ENCODE measurements at places on chromosomes 6 and 20.

DNA sequence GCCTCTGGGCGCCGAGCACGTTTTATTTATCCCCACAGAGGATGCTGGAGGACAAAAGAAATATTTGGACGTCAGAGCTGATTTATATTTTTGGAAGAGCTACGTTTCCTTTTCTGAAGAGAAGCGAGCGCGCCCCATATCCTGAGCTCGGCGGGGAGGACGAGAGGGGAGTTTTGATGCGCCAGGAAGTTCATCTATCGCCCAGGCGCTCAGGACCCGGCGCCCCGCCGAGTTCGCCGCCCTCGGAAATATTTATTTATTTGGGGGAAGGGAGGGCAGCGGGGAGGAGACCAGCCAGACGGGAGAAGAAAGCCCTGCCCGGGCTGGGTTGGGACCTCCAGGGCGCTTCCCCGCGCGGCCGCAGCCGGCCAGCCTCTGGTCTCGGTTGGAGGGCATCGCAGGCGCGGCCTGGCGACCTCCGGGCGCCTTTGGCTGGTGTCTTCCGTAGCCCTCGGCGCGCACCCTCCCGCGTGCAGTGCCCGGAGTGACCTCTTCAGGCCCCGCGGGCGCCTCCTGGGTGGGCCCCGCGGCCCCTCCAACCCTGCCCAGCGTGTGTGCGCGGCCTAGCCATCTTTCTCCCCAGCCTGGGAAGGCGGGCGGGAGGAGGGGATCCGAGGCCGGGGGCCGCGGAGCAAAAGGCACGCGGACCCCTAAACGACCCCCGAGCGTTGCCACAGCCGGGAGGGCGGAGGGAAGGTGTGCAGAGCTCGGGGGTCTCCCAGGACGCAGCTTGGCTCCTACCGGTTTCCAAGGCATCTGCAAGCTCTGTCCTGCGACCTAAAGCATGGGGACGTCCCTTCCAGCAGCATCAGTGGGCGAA, 5.4 kb upstream of the FOXF2 start:
- DNase-seq: no peak

- DNase-seq: peak; percentile 26
These were observed 891 bp upstream of the POU3F2 start for GRCh38 chr6:98833307-98834059.

DNA sequence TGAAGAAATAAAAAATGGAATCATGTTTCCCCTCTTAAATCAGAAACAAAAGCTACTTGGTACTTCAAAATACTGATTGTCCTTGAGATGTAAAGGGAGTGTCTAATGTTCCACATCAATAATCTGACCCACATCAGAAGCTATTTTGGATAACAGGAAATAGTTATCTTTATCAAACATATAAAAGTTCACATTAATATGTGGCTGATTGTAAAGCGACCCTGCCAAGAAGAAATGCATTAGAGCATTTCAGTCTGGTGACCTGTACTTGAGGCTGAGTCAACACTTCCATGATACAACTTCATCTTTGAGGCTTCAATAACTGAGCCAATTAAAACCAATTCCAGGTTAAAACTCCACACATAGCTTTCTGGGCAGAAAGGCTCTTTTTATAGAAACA, 31.8 kb downstream of the SYNE1 start:
- peak; percentile 47 for DNase-seq

DNA sequence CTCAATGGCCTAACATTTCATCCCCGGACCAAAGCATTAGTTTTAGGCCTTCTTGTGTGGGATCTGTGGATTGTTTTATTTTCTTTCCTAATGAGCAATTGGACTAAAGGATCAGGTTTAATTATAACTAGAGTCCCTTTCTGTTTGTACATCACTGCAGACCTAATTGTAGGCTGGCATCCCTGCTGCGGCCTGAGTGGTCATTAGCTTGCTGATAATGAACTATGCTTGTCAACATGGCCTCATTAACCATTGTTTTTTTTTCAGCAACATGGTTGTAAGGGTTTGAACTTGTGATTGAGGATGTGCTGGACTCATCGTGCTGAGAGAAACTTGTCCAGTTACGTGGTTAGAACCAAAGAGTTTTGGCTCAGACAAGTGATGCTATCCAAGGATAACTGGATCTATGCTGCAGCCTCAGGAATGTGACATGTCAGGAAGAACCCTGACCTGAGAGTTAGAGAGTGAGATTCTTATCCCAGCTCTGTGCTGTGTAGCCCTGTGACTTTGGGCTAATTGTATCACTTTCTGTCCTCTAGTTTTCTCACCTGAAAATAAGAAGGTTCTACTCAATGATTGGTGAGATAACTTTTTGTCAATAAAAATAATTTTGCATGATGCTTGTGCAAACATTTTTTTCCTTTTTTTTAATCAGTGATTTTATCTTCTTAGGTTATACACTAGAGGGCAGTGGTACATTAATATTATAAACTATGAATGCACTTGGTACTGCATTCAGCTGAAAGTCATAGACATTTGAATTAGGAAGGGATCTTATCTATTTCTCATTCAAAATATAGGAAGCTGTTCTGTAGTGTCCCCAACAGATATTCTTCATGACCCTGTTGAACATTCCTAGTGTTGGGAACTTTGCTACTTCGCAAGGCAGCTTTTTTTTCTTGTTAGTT, 140.9 kb downstream of the RNF144B start:
- no peak for DNase-seq

DNA sequence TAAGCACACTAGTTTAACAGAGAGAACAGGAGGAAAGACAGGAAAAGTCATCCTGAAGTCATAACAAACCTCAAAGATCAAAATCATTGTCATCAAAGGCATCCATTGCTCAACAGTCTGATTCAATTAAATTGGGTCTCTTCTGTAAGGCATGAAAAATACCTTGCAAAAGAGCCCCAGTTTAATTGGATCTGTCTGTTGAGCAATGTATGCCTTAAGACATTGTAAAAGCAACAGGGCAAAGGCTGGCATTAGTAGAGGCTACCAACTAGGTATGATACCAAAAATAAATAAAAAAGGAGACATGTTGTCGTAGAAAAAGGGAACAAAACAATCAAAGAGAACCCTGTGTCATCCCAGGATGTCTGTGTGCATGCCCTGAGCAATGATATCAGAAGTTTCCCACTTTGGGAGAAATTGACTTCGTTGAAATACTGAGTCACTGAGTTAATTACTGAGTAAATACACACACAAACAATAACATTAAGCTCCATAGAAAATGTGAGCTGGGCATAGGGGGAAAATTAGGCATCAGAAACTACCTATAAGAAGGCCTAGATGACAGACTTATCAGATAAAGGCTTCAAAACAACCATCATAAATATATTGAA, 1013.8 kb upstream of the CITED2 start:
- peak; percentile 31 for DNase-seq

GRCh38 chr20:50331469-50332363, 141.1 kb downstream of the CEBPB start:
- no peak for DNase-seq

DNA sequence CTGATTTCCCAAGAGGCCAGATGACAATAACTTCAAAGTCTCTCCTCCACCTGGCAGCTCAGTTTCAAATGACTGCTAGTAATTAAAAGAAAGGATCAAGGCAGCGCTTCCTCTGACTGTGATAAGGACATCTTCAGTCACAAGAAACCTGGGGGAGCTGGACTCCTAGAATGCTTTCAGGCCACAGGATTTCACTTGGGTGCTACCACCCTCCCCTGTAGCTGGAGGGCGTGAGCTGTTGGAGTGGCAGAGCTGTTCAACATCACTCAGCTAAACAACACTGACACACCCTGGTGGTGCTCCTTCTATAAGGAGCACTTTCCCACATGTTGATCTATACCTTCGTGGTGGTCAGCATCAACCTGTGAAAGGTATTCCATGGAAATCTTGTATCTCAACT, 2.2 kb upstream of the CNR1 start:
- DNase-seq: no peak

GRCh38 chr6:103819509-103819908, 1040.2 kb downstream of the HACE1 start:
- no peak for DNase-seq

- DNase-seq: no peak
These were observed 159.6 kb upstream of the PMEPA1 start for GRCh38 chr20:57869291-57869950.

GRCh38 chr6:322940-323729, 30.8 kb downstream of the DUSP22 start:
- no peak for DNase-seq

DNA sequence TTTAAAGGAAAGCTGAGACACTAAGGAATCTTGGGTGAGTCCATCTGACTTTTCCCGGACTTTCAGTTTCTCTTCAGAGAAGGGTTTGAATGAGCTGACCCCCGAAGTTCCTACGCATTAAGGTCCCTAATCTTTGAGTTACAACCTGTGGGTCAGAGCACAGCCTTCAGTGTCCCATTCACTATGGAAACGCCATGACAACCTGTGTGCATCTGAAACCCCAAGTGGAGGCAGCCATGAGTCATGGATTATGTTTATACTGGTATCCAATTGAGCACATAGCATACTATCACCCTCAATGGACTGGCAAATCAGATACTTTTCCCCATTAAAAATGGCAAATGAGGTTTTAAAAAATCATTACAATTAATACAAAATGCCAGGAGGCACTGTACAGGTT, 11.4 kb downstream of the MYLK4 start:
- DNase-seq: peak; percentile 65

DNA sequence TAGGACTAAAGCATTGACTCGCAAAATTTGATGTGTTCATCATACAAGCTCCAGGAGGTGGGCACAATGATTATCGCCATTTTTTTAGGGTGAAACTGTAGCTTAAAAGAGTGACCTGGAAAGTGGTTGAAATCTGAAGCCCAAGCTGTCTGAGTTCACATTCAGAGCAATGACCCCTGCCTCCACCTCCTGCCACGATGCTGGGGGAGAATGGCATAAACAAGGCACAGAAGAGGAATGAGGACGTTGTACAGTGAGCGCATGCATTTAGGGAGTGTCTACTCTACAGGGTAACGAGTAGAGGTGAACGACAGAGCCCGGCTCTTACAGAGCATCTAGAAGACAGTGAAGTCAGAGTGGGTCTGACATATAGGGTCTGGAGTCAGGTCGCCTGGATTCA, 37.2 kb downstream of the CNKSR3 start:
- no peak for DNase-seq

- DNase-seq: no peak
These were observed 213.9 kb downstream of the SOX4 start for GRCh38 chr6:21807299-21808044.

DNA sequence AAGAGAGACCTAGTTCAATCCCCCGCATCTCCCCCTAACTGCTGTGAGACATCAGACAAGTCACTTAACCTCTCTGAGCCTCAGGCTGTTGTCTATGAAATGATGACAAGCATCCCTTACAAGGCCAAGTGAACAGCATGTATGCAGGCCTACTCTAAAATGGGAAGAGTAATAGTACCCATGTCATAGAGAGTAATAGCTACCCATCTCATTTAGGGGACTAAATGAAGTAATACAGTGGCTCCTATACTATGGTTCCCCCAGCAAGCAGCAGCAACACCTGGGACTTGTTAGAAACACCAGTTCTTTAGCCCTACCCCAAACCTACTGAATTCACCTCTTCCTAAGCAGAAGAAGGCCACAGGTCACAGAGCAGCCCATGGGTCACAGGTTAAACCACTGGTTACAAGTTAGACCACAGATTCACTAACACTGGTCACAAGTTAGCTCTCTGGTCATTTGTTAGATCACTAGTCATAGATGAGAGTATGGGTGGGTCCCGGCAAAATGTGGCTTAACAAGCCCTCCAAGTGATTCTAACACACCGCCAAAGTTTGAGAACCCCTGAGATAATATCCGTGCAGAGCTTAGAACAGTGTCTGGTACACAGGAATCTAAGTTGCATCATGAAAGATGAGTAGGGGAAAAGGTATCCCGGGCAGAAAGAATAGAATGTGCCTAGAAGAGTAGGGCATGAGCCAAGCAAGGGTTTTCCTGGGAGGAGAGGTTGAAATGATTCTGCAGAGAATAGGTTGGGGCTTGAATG, 1.4 kb downstream of the DEFB124 start:
- no peak for DNase-seq

- DNase-seq: no peak
These were observed 167.3 kb downstream of the TAF4 start for GRCh38 chr20:61898405-61898804.

GRCh38 chr6:163883984-163884383, 469.5 kb downstream of the QKI start:
- DNase-seq: no peak

DNA sequence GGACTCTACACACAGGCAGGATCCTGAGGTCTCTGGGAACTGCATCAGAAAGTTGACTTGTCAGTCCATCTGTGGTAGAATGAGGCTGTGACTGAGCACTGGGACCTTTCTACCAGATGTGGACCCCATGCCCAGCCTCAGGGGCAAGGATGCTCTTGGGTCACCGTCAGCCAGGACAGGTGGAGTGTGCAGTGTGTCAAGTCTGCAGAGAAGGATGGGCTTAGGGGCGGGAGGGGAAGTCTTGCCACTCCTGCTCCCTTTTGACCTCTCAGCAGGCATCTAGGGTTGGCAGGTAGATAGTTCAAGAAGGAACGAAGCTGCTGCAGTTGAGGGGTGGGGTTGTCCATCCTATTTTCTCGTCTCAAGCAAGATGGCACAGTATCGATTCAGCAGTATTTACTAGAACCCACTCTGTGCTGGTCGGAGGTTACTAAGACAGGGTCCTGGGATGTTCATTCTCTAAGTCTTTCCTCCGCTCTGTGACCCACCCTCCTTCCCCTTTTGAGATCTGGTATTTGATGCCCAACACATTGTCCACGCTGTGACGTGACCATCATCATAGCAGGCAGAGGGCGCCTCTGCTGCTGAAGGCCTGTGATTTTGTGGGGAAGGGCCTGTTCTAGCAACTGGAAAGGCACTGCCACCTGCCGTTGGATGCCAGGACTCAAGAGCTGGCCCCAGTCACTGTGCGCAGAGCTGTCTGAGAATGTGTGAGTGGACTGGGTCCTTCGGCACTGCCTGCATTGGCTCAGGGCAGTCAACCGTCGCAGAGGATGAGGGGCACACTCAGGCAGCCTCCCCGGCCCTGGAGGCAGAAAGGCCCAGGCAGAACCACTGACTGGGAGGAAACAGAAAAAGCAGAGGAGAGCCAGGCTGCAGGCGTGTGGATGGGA, 23.2 kb downstream of the RBCK1 start:
- peak; percentile 67 for DNase-seq

GRCh38 chr6:119628691-119629594, 279.4 kb upstream of the MAN1A1 start:
- no peak for DNase-seq

GRCh38 chr20:15163632-15164031, 826.2 kb upstream of the FLRT3 start:
- peak; percentile 2 for DNase-seq

- peak; percentile 48 for DNase-seq
These were observed 141.5 kb downstream of the GMDS start for GRCh38 chr6:2103765-2104523.

GRCh38 chr6:76631622-76632021, 559.2 kb upstream of the IMPG1 start:
- DNase-seq: no peak
